Fibroblast of skin of left biceps (primary cell): ENCODE measurements at places on chromosomes 16 and 17.

DNA sequence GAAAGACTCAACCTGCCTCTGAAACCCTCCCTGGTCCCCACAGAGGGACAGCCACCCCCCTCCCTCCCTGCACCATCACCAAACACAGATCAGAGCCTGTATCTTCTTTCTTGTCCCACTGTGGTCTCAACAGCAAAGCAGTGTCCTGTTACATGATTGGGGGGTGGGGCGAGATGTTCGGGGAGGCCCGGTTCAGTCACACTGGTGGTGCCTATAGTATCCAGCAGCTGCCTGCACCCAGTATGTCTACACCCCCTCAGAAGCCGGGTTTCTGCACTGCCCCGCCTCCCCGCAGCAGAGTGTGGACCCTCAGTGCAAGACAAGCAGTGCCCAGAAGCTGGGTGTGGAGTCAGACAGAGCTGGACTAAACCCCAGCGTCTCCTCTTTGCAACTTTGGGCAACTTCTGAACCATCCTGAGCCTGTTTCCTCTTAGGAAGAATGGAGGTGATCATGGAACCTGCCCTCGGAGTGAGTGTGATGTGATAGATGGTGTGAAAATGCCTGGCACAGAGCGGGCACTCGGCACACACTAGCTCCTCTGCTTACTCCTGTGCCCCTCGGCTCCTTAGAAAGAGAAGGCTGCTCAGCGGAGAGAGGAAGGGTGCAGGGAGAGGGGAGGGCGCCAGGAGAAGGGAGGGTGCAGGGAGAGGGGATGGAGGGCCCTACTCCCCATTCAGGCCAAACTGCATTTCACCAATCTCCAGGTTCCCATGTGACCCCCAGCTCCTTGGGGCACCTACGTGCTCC is 84.0 kb upstream of the TNRC6C start:
- no peak for DNase-seq

DNA sequence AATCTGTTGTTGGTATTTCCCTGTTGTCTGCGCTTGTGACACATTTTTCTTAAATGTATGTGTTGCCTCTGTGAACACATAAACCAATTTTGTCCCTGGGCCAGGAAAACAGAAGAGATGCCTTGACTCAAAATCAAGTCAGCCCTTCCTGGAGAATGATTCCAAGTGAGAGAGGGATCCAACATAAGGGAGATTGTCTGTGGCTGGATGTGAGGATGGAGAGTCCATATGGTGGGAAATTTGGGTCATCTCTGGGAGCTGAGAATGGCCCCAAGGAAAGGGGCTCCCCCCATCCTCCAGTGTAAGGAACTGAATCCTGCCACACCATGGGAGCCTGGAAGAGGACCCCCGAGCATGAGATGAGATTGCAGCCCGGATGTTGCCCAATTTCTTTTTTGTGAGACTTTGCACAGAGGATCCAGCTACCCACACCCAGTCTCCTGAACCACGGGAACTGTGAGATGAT is 13.5 kb downstream of the CRYM start:
- no peak for DNase-seq

DNA sequence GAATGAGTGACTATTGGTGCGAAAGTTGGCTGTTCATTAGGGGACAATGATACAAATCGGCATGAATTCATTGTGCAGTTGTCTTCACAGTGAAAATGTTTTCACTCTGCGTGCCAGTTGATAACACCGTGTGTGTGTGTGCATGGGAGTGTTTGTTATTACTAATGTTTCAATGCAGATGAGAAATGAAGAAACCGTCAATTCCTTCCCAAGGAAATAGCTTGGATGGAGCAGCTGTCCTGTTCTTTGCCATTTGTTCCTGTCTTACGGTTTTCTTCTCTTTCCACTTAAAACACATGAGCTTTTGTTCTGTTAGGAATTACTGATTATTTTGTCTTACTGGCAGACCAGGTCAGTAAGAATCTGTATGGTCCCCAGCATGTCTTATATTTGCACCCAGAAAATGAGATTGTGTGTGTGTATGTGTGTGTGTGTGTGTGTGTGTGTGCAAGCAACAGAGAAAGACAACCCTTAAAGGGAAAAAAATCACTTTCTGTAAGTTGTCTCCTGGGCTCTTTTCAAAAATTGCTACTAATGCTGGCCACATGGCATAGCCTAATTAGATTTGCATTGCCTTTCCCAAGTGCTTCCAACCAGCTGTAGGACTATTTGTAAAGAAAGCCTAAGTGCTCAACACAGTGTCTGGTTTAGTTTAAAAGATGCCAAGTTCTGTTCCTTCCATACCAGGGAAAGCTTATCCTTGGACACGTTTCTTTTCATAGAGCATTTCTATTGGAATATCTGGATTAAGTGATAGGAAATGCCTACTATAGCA is 23.8 kb downstream of the SHISA9 start:
- no peak for DNase-seq

GRCh38 chr17:81417879-81418709 is 22.8 kb downstream of the BAHCC1 start:
- no peak for DNase-seq

GRCh38 chr17:20800146-20800545 is 220.6 kb downstream of the CDRT15L2 start:
- DNase-seq = peak; percentile 8

- no peak for DNase-seq
These were observed at the start of gene KLHL36 for GRCh38 chr16:84647828-84648594. Gene KLHL36 (plus strand): TSS chr16:84648511. CDS start chr16:84650868, 2,357 bp downstream.

DNA sequence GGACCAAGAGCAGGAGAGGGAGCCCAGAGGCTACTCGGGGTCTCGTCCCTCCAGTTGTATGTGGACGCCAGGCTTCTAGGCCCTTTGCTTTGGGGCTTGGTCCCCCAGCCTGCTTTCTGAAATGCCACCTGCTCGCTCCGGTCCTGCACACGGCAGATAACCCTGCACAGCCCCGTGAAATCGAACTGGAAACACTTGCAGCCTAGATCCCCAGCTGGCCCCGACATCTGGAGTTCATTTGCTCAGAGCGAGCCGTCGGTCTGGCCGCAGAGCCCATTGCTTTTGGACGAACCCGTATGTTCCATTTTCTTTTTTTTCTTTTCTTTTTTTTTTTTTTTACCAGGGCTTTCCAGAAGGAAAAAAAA is 22.9 kb downstream of the C1QTNF1 start:
- no peak for DNase-seq

DNA sequence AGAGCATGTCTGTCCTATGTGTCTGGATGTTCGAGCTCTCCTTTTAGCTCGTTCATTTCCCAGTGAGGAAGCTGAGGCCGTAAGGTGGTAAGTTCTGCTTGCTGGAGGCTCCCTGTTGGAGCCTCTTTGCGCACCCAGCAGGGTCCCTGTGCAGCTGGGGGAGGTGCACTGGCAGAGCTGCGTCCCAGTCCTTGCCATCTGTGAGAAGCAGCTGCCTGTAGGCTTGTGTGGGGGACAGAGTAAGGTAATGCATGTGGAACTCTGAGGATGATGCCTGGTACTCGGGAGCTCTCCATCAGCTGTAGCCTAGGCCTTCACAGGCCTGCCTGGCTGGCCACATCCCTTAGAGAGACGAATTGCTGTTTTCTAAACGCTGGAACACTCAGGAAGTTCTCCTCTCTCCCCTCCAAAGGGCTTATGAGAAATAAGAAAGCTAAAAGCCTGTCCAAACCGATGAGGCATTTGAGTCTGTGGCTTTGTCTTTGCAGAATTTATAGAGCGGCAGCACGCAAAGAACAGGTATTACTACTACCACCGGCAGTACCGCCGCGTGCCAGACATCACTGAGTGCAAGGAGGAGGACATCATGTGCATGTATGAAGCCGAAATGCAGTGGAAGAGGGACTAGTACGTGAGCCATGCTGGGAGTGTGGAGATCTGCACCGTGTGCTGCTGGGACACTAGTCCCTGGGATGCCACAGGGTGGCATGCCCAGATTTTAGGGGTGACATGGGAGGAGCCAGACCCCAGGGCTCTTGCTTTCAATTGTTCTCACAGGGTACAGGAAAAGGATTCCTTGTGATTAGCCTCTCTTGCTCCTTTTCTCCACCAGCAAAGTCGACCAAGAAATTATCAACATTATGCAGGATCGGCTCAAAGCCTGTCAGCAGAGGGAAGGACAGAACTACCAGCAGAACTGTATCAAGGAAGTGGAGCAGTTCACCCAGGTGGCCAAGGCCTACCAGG is 1.6 kb downstream of the NDUFB10 start:
- peak; percentile 10 for DNase-seq

- DNase-seq = no peak
These were observed 100.6 kb downstream of the WWOX start for GRCh38 chr16:78200023-78200389.

GRCh38 chr16:11386791-11387546 is 41.7 kb downstream of the RMI2 start:
- DNase-seq = no peak

GRCh38 chr17:49722066-49722465 is 14.3 kb upstream of the SLC35B1 start:
- DNase-seq = no peak

- no peak for DNase-seq
These were observed 167.0 kb downstream of the MRM1 start for GRCh38 chr17:36768394-36768793.

DNA sequence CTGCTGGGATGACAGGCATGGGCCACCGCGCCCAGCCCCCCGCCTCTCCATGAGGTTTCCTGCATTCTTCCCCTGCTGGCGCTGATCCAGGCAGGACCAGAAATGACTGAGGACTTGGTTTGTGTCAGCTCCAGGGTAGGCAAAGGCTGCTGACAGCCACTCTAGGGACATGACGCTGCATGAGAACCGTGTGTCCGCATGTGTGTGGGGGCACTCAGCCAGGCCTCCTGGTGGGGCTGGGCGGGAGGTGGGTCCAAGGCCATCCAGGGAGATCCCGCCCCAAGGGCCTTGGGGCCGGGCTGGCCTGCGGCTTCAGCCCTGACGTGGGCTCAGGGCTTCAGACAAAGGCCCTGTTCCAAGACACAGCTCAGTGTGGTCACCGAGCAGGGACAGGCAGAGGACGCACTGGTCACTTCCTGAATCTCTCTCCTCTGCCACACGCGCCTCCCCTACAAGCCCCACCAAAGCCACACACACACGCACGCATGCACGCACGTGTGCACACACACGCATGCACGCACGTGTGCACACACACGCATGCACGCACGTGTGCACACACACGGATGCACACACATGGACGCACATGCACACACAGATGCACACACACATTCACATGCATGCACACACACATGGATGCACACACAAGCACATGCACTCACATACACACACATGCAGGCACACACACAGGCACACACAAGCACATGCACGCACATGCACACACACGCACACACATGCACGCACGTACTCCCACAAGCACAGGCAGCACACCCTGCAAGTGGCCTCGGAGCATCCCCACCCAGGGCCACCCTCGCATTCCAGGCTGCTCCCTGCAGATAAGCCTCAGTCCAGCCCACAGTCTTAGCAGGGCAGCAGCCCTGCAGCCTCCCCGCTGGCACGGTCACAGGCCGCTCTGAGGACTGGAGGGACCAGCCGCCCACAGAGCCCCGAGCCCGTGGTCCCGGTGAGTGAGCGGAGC is 5.3 kb upstream of the TMEM204 start:
- DNase-seq = no peak

DNA sequence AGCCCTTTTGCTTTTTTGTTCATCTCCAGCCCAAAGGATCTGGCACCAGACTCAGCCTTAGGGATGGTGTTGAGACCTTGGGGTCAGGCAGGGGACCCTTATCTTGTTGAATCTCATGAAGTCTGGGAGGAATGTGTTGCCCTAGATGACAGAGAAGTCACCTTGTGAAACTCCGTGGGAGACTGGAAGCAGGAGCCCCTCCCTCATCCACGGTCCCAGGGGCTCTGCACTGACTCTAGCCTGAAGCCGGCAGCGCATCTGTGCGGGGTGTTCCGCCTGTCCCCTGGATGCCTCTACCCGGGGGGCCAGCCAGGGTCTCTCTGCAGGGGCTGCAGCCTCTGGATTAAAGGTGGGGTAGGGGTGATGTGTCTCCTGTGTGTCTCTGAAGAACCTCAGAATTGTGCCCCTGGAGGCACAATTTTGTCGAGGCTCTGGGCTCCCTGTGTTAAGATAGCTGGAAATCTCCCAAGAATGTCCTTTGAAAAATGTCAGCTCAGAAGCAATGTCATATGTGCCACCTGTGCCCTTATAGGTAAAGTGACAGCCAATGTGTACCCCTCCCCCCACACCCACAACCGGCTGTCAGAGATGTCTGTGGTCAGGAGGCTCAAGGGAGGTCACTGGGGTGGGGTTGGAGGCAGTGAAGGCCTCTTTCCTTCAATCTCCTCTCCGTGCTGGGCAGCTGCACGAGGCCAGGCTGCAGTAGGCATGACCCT is 32.1 kb upstream of the CDC42EP4 start:
- DNase-seq = no peak

GRCh38 chr16:57481421-57481820 is 4.9 kb downstream of the DOK4 start:
- no peak for DNase-seq

DNA sequence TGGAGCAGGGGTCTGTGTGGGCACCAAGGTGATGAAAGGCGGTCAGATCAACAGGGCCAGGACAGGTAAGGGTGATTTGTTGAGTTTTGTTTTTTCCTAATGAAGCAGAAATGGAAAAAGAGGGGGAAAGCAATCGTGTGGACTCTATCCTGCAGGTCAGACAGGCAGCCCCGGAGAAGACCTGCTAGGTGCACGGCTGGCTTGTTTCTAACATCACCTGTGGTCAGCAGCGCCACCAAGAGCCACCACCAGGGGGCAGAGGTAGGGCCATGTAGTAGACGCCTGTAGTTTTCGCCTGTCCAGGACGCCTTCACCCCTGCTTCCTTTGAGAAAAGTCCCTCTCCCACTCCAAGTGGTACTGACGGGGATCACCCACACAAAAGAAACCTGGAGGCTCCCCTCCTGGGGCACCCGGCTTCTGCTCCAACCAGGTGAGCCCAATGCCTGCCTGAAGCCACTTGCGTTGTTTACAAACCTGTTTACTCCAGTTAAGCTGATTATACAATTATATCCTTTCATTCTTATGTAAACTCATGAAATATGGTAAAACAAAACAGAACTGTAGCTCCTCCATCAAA is 54.2 kb upstream of the SEC14L1 start:
- no peak for DNase-seq

- DNase-seq = peak; percentile 62
These were observed 199.8 kb downstream of the CYB561 start for GRCh38 chr17:63246344-63246743.

GRCh38 chr17:49280061-49280460 is 49.5 kb upstream of the PHOSPHO1 start:
- no peak for DNase-seq

DNA sequence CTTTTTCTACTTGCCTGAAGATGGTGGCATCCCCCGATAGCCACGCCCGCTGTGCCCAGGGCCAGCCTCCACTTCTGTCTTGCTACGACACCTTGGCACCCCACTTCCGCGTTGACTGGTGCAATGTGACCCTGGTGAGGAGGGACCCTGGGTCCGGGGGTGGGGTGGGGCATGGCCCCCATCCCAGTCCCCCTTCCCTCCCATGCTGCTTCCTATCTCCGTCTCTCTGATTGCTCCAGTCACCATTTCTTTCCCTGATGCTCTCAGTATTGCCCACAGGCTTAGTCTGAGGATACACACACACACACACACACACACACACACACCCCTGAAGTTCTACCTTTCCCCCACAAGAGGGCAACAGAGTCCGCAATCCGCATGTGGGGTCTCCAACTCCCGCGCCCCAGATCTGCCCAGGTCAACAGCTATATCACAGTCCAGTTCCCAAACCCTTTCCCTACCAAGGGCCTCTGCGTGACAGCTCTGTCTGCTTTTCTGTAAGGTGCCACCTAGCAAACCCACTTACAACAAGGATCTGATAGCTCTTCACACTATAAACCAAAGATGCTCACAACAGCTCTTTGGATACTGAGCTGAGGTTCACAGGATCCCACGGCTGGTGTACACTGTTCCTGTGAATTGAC is 3.4 kb downstream of the SGCA start:
- DNase-seq = peak; percentile 56
